ENCODE measurements at places on chromosomes 16 and 17.

GRCh38 chr16:4415538-4416199, 727 bp downstream of the CORO7 start:
- no peak for DNase-seq

DNA sequence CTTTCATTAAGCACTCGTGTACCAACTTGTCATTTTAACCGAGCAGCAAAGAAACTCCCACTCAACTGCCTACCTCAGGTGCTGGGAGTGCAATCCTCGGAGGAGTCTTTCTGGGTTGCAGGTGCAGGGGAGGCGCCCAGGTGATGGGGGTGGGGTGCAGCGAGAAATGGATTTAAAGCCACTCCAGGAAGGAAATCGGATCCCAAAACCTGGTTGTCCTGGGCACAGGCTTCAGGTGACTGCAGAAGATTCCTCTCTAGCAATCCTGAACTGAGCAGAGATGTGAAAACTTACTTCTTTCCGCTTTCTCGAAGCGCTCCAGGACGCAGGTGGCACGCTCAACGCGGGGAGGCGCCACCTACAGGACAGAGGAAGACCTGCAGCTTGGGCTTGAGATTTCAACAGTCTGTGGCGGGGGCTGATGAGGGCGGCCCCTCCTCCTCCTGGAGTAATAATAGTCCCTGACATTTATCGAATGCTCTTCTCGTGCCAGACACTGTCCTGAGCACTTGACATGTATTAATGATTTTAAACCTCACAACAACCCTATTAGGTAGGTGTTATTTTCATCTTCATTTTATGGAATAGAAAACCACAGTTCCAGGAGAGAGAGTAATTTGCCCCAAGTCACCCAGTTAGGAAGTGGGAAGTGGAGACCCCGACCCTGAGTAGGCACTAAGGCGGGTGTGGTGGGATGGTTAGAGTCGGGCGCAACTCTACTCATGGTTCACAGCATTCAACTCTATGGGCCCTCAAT, 27.2 kb upstream of the SKAP1 start:
- DNase-seq = peak; percentile 52

- no peak for DNase-seq
Measured at GRCh38 chr17:49123061-49123460, 9.5 kb upstream of the B4GALNT2 start.

DNA sequence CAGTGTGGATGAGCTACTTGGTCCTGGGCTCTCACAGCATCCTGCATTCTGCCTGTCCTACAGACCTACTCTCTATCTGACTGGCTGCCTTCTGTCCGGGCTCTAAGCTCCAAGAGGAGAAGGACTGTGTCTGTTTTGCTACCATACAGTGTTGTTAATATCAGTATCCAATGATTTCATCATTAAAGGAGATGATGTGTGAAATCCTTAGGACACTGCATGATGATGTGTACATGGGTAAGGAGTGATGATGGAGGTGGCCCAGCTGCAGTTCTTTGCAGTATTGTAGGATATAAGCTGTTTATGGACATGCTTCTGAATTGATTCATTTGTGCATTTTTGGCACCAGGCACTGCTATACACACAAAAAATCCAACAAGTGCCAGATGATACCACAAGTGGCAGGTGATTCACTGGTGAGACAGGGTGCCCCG, 536.9 kb upstream of the CDH11 start:
- no peak for DNase-seq

DNA sequence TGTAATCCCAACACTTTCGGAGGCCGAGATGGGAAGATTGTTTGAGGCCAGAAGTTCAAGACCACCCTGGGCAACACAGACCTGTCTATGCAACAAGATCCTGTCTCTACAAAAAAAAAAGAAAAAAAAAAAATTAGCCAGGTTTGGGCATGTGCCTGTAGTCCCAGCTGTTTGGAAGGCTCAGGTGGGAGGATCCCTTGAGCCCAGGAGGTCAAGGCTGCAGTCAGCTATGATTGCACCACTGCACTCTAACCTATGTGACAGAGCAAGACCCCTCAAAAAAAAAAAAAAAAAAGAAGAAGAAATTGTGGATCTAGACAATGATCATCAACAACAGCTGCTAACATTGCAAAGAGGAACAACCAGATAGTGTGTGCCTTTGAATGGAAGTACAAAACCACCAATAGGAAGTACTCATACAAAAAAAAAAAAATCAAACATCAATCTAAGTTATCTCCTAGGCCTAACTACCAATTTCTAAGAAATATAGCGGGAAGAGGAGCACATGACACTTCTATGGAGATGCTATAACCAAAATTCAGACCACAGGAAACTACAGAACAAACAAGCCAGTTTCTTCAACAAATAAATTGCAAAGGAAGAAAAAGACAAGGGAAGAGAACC, 258.7 kb downstream of the MRTFB start:
- no peak for DNase-seq

DNA sequence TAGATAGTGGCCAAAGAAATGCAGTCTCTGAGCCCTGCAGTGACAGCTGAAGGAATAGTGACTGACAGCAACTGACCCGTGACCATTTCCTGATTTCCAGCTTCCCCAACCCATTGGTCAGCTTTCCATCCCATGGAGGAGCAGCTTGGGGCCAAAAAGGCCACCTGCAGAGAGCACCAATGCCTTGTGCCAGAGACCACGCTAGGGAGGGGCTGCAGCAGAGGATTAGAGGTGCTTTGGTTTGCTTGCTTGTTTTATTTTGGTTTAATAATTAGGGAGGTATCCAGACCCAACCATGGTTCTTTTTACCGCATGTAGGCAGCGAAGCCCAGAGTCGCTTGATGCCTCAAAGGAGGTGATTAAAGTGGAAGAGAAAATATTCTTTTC, 61.3 kb upstream of the SIAH1 start:
- DNase-seq = no peak

- no peak for DNase-seq
Measured at GRCh38 chr17:42346481-42346880, 41.8 kb downstream of the STAT3 start.

DNA sequence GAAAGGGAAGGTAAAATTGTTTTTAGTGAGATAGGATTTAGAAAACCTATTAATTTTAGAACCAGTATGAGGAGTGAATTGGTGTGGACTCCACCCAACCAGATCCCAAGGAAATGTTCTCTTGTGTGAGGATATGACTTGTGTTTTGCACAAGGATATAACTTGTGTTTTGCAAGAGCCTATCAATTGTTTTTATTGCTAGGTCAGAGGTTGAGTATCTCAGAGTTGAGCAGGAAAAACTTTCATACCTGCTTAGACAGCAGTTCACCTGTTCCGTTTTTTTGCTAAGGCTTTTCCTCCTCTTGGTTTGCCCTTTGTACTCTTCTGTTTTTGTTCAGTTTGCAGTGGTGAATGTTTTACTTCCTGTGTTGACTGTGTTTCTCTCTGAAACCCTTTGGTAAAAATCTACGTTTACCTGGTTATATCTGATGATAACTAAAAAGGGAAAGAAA, 5.1 kb downstream of the NBR1 start:
- no peak for DNase-seq

GRCh38 chr17:6028294-6028693, 41.9 kb upstream of the WSCD1 start:
- no peak for DNase-seq

DNA sequence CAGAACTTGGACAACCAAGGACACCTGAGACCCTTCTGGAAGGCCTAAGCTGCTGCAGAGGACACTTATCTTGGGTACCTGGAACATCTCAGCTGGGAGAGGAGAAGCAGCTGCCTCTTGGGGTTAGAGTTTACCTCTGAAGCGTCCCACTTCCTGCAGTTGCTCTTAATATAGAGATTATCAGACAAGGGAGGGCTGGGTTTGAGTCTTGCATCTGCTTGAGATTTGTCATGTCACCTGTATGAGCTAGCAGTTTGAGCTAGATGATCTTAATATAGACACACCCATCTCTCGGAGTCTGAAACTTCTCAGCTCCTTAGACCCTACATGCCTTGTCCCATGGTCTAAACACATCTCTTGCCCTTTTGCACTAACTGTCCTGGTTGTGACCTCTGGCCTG, 93.1 kb upstream of the CCL1 start:
- no peak for DNase-seq

GRCh38 chr16:23149993-23150364, 727 bp upstream of the USP31 start:
- no peak for DNase-seq

- peak; percentile 55 for DNase-seq
Measured at GRCh38 chr17:75031972-75032719, 14.6 kb downstream of the ATP5PD start.

DNA sequence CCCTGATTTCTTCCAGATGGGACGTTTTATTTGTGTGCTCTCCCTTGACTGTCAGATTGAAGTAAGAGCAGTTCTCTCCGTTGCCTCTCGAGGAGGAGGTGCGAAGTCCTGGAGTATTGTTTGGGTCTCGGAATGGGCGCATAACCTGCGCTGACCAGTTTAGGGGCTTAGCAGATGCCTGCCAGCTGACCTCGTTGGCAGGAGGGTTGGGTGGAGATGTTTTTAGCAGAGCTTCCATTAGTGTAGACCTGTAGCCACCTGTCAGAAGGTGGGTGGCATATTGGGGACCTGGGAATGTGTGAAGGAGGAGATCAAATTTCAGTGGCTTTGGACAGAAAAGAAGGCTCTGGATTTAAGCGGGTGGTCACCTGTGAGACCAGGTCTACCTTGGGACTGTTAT, 3.6 kb downstream of the RASD1 start:
- DNase-seq = no peak

DNA sequence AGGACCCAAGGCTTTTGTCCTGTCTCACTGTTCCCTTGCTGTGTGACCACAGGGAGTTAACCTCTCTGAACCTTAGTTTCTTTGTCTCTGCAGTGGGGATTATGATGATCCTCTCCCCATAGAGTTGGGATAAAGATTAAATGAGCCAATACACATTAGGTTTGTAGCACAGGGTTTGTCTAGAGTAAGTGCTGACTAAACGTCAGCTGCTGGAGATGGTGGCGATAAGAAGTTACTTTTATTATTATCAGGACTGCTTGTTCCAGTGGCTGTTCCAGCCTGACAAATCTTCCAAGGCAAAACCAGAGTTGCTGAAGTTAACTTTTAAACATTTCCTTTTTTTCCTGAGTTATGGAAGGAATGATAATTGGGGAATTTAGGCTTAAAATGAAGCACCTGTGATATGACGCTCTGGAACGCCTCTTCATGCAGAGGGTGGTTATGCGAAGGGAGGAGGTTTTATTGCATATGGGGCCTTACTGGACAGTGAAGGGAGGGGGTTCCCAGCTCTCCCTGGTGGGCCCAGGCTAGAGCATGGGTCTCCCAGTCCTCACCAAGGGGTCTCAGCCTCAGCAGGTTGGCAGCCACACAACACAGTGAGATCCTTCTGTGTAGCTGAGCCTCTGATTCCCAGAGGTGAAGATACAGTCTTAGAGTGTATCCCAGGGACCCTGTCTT, 35.8 kb downstream of the PLCG2 start:
- no peak for DNase-seq

DNA sequence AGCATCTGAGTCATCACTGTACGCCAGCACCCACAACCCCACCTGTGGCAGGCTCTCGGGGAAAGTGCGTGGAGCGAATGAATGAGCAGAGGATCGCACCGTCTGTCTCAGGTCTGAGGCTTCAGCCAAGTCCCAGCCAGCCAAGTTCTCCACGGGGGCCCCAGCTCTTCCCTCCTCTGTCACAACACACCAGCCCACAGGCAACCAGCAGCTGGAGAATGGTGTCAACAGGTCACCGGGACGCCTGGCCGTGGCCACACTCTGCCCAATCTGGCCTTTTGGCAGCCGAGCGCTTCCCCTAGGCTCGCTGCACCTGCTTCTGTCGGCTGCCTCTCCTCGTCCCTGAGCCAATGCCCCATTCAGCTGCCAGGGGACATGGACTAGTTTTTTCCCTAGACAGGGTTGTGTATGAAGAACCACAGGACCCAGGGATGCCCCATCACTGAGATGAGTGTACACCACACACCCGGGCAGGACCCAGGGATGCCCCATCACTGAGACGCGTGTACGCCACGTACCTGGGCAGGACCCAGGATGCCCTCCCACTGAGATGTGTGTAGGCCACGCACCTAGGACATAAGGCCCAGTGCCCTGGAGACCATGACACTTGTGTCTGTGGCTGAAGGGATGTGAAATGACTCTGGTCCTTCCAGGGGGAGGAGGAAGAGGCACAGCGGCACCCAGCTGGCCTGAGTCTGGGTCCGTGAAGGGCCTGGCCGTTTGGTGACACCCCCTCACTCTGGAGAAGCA, 52.8 kb downstream of the ABR start:
- DNase-seq = no peak

DNA sequence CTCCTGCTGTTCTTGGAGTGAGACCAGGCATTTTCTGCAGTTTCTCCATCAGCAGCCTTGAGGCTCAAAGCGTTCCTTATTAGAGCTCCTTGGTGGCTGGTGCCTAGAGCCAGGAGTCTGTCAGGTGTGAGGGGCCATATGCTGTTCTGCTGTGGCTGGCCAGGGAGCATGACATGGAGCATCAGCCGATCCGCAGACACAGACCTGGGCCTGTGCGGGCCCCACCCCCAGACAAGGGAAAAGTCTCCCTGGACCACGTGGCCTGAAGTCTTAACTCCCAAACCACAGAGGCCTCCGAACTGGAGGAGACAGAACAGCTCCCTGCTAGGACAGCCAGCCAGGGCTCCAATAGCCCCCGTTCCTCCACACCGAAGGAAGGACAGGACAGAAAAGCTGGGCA, 162.7 kb upstream of the CIBAR2 start:
- DNase-seq = no peak

- no peak for DNase-seq
Measured at GRCh38 chr17:61168506-61168905, 231.1 kb upstream of the TBX2 start.

DNA sequence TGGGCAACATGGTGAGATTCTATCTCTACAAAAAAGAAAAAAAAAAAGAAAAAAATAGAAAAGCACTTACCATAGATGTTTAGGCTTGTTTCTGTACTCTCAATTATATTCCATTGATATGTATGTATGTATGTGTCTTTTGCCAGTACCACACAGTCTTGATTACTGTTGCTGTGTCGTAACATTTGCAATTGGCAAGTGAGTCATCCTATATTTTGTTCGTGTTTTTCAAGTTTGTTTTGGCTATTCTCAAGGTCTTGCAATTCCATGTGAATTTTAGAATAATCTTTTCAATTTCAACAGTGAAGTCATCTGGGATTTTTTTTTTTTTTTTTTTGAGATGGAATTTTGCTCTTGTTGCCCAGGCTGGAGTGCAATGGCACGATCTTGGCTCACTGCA, 19.3 kb downstream of the SPECC1 start:
- no peak for DNase-seq

DNA sequence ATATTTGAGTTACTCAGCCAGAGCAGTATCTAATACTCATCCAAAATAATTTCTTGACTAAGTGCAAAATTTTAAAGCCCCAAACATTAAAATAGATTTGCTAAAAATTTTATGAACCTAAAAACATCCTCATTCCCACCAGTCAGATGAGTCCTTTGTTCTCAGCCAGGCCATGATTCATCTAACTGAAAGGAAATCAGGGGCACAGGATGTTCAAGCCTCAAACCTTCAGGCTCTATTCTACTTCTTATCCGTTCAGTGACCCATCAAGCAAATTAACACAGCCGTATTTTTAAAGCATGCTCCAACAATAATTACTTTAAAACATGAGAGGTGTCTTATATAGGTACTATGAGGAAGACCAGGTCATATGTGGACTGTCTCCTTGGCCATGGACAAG, 176.5 kb upstream of the MON1B start:
- DNase-seq = no peak
